Central memory CD4-positive, alpha-beta T cell (primary cell): ENCODE measurements at places on chromosomes 16 and 17.

GRCh38 chr16:24983561-24983960 lies 31.6 kb downstream of the ARHGAP17 start:
- DNase-seq = no peak

DNA sequence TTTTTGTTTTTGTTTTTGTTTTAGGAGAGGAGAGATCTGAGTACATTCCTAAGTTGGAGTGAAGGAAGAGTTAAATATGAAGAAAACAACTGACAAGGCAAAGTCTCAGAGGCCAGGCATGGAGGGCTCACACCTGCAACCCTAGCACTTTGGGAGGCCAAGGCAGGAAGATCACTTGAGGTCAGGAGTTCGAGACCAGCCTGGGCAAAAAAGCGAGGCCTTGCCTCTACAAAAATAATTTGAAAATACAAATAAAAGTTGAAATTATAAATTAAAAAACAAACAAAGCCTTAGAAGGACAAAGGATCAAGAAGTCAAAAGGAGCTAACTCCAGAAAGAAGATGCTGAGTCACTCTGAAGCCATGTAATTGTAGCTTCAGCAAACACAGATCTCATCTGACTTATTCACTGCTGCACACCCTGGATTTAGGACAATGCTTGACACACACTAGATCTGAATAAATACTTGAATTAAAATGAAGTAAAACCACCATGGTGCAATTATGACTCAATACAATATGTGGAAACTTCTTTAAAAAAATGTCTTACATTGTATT lies 9.1 kb downstream of the CEP20 start:
- DNase-seq = no peak

GRCh38 chr16:73949574-73950320 lies 346.9 kb upstream of the PSMD7 start:
- no peak for DNase-seq

DNA sequence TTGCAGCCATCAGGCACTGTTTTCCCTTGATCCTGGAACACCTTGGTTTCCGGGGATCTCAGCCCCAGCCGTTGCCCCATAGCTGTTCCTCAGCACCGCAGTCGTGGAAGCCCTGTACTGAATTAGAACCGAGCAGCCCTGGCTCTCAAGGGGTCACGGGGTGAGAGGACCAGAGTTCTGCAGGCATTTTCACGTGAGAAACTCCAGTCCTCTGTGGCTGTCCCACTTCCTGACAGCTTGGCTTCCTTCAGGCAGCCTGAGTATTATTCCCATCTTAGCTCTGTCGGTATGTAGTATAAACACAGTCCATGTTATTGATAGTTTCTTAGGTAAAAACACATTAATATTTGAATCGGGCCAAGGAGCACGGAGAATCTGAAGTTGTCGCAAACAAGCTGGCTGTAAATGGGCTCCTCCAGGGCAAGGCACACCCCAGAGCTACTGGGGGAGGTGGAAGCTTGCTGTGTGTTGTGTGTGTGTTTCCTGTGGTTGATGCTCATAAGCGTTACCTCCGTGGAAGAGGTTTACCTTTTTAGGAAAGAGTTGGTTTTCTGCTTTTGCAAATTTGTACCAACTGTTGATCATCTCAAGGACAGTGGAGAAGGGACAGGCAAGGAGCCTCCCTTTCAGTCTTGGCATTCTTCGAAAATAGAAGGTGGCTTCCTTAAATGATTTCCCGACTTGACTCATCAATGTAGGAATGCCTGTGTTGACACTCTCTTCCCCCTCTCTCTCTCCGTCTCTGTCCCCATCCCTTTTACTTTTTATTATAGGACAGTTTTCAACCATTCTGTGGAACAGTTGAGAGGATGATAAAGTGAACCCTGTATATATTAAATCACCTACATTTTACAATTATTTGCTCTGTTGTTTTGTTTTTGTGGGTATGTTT lies 208.9 kb upstream of the CHMP6 start:
- DNase-seq = peak; percentile 66

DNA sequence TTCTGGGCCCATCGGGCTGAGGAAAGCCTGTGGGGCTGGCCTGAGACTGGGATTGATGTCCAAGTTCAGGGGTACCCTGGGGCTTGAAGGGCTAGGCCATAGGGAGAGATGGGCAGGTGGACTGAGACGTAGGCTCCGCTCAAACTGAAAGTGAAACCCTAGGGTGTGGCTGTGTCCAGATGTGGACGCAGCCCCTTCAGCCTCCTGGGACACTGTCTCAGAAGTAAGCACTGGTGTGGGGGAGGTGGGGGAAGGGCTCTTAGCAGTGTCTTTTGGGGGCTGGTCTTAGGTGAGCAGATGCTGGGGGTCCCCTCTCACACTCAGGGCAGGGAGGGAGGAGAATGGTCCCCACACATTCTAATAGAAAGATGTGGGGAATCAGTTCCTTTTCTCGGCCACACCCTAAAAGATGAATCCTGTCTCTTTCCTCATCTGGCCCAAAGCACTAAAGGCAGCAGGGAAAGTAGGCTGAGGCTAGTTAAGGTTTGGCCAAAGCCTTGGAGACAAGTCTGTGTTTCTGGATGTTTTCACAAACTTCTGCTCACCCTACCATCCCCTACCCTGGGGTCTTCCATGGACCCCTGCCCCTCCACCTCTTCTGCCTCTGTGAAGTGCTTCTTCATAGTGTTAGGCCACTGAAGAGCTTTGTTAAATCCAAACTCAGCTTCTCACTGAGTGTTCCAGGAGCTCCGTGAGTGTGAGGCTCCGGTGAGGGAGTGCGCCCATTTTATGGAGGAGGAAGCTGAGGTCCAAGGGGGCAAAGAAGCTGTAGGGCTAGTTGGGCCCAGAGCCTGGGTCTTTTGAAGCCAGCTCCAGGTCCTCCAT lies 5.6 kb downstream of the FMNL1 start:
- DNase-seq = no peak

GRCh38 chr16:54488729-54489128 lies 202.1 kb upstream of the IRX3 start:
- DNase-seq = no peak

DNA sequence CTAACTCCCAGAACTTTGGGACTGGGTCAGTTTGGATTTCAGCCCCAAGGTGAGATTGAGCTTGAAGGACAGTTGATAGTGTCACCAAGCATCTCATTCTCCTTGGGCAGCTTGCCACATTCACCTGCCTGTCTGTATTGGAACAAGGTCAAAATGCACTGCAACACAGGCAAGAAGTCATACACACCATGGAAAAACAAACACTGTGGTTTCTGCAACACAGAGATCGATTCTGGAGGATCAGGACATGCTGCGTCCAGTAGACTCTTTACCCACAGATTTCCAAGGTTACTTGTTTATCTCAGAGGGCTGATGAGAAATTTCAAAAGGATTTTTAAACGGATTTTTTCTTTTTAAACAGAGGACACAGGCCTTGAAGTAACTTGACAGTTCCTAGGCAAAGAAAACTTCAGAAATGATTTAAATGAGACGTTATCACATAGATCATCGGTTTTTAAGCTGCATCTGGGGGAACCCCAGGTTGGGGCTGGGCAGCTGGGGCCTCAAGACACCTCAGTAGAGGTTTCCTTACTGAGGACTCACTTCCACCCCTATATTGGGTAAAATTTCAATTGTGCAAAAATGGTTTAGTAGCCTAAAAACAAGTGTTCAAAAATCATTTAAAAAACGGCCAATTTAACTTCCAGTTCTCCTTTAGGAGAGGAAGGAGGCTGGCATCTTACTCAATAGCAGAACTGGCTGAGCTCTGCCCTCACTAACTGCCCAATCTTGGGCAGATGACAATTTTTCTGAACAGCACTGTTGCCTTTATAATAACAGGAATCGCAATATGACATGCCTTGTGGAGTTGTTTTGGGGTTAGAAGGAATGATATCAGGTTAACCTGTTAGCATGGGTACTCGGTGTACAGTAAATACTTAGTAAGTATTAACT lies 299.3 kb downstream of the XYLT1 start:
- no peak for DNase-seq

- no peak for DNase-seq
Measured at GRCh38 chr17:80169784-80170500, at the start of gene CARD14. Gene CARD14, plus strand, starts transcription at chr17:80170030. Its CDS starts 11,409 bp downstream, at chr17:80181439.

DNA sequence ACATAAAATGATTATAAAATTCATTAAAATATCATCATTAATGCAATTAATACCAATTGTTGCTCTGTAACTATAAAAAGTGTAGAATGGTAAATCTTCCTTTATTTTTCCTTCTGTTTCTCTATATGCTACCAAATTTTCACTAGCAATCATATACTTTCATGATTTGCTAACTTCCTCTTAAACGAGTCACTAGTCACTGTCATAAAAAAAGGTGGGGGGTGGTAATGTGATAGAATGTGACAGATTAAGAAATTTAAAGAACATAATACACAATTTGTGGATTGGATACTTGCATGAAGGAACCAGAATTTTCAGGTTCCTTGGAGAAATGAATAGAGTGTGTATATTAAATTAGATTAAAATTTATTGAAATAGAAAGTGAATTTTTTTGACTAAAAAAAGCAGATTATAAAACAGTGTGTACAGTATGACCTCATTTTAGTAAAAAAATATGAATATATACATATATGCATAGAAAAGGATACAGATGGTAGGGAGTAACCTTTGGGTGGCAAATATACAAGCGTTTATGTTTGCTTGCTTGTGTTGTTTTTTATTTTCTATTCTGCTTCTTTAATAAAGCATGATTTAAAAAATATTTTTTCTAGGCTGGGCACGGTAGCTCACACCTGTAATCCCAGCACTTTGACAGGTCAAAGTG lies 56.7 kb upstream of the C17orf78 start:
- no peak for DNase-seq

DNA sequence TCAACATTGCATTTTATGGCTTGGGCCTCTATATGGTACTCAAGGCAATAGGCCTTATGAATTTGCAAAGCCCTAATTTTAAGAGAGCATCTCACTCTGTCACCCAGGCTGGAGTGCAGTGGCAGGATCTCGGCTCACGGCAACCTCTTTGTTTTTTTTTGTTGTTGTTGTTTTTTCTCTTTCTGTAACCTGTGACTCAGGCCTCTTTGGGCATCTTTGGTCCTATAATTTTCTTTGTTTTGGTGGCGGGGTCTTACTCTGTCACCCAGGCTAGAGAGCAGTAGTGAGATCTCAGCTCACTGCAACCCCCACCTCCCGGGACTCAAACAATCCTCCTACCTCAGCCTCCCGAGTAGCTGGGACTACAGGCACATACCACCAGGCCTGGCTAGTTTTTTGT lies 21.8 kb upstream of the HERPUD1 start:
- no peak for DNase-seq

GRCh38 chr16:78761427-78761826 lies 662.0 kb downstream of the WWOX start:
- no peak for DNase-seq

DNA sequence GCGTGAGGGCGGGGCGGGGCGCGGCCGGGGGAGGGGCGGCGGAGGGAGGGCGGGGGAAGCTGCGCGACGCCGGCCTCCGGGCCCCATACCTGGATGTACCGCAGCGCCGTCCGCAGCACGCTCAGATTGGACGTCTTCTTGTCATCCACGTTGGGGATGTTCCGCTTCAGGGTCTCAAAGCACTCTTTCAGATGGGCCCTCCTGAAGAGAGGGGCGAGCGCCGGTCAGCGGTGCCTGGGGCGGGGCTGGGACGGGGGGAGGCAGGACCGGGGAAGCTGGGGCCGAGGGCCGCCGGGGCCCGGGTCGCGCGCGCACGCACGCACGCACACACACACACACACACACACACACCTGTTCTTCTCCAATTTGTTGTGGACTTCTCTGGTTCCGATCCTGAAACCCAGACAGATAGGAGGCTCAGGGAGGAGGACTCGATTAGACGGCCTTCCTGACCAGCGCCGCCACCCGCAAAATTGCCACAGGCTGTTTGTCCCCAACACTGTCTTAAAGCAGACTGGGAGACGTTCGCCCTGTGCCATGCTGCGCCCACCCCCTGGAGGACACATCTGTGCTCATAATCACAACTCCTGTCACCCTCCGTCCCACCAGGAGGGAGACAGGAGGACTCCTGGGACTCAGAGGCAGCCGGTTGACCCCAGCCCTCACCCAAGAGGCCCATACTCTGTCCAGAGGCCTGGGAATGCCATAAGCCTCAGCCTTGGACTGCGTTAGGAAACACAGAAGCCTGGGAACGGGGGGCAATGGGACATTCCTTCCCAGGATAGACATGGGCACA lies 6.7 kb downstream of the MNT start:
- DNase-seq = no peak

DNA sequence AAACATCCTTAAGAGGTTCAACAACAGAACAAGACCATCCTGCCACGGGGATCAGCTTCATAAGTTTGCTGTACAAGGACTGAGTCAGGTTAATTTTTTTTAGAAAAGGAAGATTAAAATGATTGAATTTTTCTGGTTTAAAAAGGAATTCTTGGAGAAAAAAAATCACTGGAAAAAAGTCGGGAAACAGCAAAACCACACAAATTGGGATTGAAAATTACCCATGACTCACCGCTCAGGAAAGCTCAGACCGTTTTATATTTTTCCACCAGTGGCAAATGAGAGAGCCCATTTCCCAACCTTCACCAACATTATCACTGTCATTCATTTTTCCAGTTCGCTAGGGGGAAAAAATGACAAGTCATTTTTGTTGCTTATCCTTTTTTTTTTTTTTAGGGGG lies 46.6 kb downstream of the MRM3 start:
- no peak for DNase-seq

GRCh38 chr16:49608098-49608497 lies 234.5 kb downstream of the C16orf78 start:
- no peak for DNase-seq

GRCh38 chr17:78735832-78736525 lies 46.1 kb downstream of the CYTH1 start:
- peak; percentile 53 for DNase-seq

DNA sequence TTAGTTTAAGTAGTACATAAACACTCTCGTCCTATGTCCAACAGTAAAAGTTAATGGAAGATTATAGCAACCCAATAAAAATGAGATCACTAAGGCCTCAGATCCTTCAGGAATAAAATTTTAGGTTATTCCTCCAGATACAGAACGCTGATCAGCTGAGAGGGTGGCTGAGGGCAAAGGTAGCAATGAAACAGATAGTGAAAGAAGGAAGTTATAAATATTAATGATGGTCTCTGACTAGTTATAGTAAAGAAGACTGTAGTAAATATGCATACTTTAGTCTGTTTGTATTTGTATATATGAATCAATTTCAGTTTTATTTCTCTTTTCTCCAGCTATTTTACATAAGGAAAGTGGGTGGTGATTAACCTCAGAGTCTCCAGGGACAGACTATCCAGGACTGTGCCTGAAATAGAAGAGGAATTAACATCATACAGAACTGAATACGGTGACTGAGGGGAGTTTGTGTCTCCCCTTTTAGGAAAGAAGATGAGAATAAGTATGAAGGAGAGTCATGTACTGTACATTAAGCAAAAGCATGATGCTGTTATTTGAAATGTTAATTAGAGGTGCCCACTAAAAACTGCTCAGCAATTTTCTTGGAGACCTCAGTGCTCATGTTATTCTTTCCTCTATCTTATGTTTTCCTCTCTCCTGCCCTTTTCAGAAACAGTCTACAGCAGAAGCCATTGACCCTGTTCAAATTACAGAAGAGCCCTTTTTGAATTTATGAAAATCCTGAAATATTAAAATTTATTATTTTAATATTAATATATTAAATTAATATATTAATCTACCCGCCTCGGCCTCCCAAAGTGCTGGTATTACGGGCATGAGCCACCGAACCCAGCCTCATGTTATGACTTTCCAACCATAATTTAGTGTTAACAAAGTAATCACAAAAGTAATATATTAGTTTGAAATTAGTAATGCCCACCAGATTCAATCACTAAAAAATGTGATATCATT lies 36.5 kb upstream of the DHRS7B start:
- DNase-seq = no peak
